ENCODE measurements at places on chromosomes 1 and 21.

DNA sequence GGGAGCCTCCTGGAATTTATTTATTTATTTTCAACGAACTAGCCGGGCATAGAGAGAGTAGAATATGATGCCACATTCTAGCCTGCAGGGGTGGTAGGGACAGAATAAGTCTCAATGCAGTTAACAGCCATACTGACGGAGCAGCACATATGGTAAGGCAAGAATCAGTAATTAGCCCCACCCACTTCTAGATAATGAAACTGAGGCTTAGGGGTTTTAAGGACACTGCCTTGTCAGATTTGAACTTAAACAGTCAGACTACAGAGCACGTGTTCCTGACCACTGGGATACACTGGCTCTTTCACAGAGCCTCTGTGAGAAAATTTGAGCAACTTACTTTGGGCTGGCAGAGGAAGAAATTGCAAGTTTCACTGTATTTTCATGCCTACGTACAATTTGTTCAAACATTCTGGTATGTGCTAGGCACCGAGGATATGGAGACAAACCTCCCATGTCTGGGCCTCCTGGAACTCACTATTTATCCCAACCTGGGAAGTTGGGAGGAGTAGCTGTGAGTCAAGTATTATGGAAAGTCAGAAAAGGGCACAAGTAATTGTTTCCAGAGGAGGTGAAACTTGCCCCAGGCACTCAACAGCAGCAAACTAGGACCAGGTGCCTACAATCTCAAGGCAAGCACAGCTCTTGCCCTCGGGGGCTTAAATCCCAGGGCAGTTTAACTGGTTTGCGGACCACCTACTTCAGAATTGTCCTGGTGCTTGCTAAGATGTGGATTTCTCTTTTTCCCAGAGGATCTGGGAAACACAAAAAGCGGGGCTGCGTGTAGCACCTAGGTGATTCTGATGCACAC lies 1.6 kb upstream of the CLIC4 start:
- DNase-seq = no peak

GRCh38 chr1:46401964-46402626 lies 8.0 kb downstream of the FAAH start:
- peak; percentile 61 for DNase-seq

- no peak for DNase-seq
Observed at GRCh38 chr1:175656416-175656815, 87.0 kb downstream of the TNR start.

DNA sequence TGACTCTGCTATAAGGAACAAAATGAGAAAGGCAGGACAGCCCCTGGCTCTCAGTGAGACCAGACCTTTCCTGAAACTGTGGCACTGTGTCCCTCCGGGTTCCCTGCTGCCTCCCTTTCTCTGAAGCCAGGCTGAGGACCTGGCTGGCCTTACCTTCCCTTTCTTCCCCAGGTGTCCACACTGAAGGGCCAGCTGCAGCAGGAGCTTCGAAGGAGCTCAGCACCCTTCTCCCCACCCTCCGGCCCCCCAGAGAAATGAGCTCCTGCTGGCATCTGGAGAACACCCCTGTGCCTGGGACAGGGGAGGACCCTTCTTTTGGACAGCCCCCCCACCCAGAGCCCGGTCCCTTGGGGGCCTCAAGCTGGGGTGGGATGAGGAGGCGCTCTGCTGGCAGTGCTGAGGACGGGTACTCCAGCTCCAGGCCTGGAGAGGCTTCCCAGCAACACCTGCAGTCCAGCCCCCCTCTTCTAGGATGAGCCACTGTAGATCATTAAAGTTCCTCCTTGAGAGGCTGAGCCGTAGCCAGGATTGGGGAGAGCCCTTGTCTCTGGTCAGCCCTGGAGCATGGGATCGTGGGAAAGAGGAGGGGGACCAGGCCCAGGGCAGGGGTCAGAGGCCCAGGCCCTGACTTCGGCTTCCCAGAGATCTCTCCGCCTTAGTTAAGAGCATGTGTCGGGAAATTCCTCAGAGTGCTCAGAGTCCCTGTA lies 8.1 kb downstream of the MFAP2 start:
- no peak for DNase-seq

- DNase-seq = no peak
Observed at GRCh38 chr1:19053486-19053885, 97.0 kb upstream of the IFFO2 start.

GRCh38 chr1:248839168-248839555 lies 1.1 kb downstream of the ZNF672 start:
- no peak for DNase-seq

GRCh38 chr1:54671985-54672608 lies 30.5 kb downstream of the MROH7 start:
- peak; percentile 37 for DNase-seq

DNA sequence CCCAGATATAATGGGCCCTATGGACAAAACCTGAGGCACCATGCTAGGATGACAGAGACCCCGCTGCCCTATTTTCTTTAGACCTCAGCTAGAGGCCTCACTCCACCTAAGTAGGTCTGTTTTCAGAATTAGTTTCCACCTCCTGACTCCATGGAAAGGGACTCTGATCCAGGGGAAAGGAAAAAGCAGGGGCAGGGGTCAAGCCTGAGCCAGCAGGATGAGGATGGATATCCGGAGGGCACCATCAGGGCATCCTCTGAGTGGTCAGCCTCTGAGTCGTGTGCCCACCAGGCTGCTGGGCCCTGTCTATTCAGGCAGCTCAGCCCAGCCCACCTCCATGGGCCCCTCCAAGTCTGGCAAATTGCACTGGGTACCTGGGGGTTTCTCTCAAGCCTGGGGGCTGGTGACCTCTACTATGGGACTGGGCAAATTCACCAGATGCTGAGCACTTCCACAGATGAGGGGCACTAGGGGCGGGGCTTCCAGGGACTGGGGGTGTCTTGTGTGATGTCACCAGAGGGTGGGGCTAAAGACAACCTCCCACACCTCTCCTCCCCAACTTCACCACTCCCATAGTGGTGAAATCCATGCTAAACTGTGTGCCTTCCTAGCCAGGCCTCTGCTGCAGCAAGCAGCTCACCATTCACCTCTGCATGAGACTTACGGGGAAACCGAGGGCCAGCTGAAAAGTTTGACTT lies 5.5 kb downstream of the PAQR7 start:
- peak; percentile 14 for DNase-seq

GRCh38 chr1:34683616-34684015 lies 71.2 kb upstream of the GJB5 start:
- DNase-seq = no peak
